ENCODE measurements at places on chromosomes 3 and 15.

- DNase-seq, result no peak
Measured at GRCh38 chr3:40858364-40859115, 333.8 kb downstream of the ZNF621 start.

DNA sequence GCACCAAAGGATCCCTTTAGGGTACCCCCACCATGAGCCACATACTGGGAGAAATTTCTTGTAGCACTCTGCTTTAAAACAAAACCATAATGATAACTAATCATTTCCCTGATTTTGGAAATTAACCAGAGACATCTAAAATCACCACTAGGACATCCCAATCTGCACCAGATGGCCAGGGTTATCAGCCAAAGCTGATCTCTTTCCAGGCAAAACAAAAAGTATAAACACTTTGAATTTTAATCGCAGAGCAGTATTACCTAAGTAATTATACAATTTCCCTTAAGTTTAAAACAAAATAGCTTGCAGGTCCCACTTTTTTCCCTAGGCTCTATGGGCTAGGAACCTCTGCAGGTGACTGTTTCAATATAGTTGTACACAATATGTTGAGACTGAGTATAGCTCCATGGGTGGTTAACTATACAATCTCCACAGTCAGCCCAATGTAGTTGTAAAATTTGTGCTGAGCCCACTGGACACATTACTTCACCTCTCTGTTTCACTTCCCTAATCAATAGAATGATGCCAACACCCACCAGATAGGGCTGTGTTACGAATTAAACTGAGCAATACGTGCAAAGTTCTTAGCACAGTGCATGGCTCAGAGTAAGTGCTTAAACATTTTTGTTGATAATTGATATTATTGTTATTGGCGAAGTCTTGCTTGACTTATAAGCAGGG is 629 bp upstream of the NOX5 start:
- no peak for DNase-seq

GRCh38 chr15:65646486-65646885 is 24.7 kb downstream of the SLC24A1 start:
- peak; percentile 26 for DNase-seq

- DNase-seq, result no peak
Measured at GRCh38 chr3:52246728-52247408, 1.3 kb downstream of the PPM1M start.

- no peak for DNase-seq
Measured at GRCh38 chr3:126971891-126972351, 11.0 kb upstream of the PLXNA1 start.

DNA sequence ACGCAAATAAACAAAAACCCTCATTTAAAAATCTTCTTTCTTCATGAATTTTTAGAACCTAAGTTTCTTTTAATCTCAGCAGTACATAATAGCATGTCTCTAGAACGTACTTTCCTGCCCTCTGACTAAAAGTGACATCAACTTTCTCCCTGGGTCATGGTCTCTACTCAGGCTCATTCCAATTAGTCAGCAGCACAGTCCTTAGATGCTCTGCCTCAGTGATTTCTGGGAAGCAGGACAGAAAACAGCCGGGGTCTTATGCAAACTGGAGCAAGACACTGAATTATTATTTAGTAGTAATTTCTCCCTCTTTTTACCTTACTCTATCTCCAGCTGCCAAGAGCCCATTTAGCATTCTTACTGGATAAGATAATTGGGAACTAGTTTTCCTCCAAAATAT is 365.2 kb downstream of the TUSC7 start:
- DNase-seq, result peak; percentile 76

- no peak for DNase-seq
Measured at GRCh38 chr3:117587416-117587815, 877.8 kb downstream of the TUSC7 start.
